Small intestine (tissue), 16 donors: ENCODE measurements at places on chromosomes 12 and 14. TPM values are rescaled to one million over a fixed set of nuclear protein-coding genes. Genes with fewer than 3 reads are reported as not detected.

GRCh38 chr12:54337280-54337842 is 12.4 kb downstream of the COPZ1 start:
- no peak overlapping the region for H3K4me3 ChIP-seq
- DNase-seq: no peak
- no peak overlapping the region for H3K27ac ChIP-seq
- no peaks in the 10 kb centered on the region for H3K4me1 ChIP-seq
- H3K27me3 ChIP-seq: no peaks in the 10 kb centered on the region

The VASH1 gene
- polyA plus RNA-seq: 1.3 TPM

GRCh38 chr12:16168078-16168477 is 109.4 kb downstream of the SLC15A5 start:
- no peaks in the 10 kb centered on the region for H3K27me3 ChIP-seq
- H3K36me3 ChIP-seq: no peaks in the 10 kb centered on the region
- H3K27ac ChIP-seq: no peak overlapping the region
- no peak overlapping the region for H3K4me3 ChIP-seq

The GPD1 gene
- 97.1 TPM for polyA plus RNA-seq

DNA sequence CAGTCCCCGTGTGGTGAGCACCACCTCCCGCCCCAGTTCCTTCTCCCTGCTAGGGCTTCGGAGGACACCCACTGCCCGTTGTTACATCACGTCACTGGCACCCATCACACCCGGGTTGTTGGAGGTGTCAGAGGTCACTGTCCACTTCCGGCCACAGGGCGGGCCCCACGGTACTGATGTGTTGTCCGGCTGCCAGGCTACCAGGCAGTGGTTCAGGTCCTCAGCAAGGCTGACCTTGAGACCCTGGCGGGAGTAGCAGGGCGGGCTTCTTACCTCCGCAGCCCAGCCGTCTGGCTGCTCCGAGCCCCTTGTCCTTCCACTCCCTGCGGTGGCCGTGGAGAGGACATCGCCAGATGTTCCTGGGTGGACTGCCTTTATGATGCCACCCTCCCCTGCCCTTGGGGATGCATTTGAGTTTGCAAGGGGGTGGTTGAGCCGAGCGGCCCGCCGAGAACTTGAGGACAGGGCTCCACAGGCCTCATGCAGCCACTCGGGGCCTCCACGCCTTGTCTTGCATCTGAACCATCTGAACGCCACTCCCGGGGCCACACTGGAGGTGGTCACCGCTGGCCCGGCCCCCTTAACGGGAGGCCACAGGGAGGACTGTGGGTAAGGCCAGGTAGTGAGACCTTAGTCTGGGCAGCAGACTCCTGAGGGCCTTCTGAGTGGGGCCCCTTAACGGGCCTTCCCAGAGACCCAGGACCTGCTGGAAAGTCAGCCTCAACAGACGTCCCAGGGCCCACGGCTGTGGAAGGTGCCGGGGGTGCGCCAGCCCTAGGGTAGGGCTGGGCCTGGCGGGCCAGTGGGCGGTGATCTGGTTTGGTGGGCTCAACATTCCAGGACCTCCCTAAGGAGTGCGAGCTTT is 27.1 kb upstream of the PLD4 start:
- peaks cover 28% of the 10 kb centered on the region for H3K36me3 ChIP-seq
- no peaks in the 10 kb centered on the region for H3K27me3 ChIP-seq
- no peak overlapping the region for H3K4me3 ChIP-seq
- DNase-seq: no peak
- no peaks in the 10 kb centered on the region for H3K4me1 ChIP-seq
